ENCODE measurements at places on chromosomes 16 and 17.

DNA sequence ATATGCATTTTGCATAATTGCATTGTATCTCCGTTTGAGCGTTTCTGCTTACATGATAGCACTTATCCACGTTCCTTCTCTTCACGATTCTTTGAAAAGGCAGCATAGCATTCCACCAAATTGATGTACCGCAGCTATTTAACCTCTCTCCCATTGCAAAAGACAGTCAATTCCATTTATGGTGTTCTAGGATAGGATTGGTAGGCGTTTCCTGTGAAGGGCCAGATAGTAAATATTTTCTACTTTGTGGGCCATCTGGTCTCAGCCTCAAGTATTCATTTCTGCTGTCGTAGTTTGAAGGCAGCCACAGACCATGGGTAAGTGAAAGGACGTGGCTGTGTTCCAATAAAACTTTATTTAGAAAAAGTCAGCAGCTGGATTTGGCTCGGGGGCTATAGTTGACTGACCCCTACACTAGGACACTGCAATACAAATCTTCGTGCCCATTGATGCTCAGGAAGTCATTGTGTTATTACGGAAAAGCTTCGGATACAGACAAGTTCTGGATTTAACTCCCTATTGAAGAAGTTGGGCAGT, 10.1 kb downstream of the SNX29 start:
- no peak for DNase-seq

DNA sequence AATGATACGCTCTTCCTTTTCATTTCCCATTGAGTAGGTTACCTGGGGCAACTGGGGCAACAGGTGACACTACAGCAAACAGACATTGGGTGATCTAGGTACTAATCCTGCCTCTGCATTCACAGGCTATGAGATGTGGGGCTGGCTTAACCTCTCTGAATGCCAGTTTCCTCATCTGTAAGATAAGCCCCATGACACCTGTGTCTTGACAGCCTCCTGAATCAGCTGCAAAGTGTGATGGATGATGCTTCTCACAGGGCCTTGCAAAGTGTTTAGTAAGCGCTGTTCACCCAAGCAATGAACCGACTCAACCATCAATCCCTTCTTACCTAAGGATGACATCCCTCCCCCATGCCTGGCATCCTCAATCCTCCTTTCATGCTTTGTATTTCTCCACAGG, 322.8 kb downstream of the XYLT1 start:
- DNase-seq = no peak

GRCh38 chr16:66894948-66895688, 14.8 kb downstream of the PDP2 start:
- DNase-seq = peak; percentile 24

DNA sequence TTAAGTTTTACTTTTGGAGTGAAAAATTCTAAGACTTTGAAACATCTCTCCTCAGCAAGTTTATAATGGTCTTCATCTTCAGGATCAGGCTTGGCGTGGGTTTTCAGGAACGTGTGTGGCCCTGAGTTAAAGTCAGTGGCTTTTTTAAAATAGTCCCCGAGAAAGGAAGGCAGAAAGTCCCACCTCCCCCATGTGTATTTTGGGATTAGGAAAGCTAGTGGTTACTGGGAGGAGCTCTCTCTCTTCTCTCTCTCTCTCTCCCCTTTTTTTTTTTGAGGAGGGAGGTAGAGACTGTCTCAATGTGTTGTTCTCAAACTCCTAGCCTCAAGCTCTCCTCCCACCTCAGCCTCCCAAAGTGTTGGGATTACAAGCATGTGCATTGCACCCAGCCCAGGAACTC, 213.2 kb downstream of the IRX3 start:
- no peak for DNase-seq

- no peak for DNase-seq
Measured at GRCh38 chr16:29141586-29142324, 156.9 kb downstream of the LAT start.

DNA sequence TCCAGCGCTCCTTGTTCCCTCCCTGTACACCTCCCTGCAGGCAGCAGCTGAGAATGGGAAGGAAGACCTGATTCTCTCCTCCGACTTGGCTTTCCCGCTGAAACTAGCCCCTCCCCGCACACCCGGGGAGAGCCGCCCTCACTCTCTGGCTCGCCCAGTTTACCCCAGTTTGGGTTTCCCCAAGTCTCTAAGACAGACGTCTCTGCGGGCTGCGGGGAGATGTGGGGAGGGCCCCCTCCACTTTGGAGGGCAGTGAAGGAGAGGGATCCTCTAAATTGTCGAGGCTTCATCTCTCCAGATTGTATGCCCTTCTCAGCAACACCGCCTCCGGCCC, 797 bp downstream of the GRB7 start:
- peak; percentile 23 for DNase-seq

DNA sequence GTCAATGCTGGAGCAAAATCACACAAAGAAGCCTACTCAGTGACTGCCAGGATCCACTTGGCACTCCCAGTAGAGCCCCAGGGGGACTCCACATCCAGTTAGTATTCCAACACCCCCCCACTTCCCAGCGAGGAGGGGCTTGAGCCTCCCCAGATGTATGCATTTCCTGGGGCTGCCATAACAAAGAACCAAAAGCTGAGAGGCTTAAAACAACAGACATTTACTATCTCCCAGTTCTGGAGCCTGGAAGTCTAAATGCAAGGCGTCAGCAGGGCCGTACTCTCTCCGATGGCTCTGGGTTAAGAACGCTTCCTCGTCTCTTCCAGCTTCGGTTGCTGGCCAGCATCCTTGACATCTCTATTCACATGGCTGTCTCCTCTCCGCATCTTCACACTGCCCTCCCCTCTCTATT, 23.0 kb upstream of the GNA13 start:
- no peak for DNase-seq

GRCh38 chr16:2689968-2690801, 7.9 kb downstream of the KCTD5 start:
- DNase-seq = no peak

DNA sequence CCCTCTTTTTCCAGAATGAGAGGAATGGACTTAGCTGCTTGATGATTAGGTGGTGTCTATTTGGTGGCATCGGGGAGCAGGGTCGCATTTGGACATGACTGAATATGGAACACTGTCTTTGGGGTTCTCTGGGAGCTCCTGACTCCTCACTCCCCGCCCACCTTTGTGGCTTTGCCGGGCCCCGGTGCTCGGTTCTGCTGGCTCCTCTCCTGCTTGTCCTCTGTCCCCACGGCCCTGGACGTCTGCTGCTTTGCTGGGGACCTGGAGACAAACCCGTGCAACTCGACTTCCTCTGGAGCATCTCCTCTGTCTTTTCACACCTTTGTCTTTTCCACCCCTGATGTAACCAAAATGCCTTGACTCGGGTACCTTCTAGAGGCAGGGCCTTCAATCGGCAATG, 135.7 kb downstream of the IRX3 start:
- DNase-seq = no peak

DNA sequence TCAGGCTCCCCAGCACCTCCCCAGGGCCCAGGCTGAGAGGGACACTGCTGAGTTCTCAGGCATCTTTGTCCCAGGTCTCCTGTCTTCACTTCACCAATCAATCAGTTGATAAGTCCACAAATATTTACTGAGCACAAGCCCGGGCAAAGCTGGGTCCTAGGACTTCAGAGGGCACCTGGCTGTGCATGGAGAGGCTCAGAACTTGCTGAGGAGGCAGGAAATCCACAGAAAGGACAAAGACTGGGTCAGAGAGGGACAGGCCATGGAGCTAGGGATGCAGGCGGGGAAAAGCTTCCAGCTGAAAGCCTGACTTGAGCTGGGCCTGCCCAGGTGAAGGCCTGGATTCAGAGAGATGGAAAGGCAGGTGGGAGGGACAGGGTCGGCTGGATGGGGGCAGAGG, 33.2 kb upstream of the C1QL1 start:
- DNase-seq = no peak

DNA sequence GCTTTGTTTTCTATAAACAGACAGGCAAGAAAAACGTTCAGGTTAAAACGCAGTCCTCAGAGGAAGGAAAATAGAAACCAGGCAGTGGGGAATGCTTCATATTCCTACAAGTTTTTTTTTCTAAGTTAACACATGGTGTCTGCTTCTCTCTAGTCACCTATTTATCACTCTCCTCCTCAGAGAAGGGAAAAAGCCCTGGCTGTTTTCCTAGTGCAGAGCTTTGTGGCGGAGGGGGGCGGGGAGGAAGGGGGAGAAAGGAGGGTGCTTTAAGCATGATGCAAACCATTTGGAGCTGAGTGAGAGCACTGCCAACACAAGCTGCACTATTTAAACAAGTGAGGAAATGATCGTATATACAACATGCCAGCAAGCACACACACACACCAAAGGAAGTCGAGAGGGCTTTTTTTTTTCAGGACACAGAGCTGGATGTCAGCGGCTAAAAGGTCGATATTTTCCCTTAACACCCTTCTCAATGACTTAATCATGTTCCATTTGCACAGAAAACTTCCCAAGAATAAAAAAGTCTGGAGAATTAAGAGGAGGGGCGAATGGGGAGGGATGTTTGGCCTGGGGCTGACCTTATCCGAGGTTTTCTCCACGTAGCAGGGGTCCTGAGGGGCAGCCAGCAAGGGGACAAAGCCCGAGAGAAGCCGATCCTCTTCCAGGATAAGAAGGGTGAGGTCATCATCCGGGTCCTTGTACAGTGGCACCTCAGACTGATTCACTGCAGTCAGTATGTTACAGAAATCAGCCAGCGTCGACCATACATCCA, 117.4 kb downstream of the HIC1 start:
- DNase-seq = no peak

- no peak for DNase-seq
Measured at GRCh38 chr17:75135946-75136345, 4.4 kb upstream of the NT5C start.

DNA sequence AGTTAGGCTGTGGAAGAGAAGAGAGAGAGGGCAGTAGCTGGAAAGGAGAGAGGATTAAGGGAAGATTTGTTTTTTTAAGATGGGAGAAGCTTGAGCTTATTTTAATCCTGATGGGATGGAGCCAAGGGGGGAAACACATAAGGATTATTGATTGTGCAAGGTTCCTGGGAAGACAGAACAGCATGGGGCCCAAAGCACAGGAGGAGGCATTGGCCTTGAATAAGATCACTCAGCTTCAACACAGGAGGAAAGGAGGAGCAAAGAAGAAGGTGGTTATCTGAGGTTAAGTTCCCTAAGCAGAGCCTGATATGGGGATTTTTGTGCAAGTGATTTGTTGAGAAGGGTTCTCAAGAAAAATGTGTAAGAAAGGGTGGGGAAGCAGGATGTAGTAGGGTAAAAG, 169.8 kb downstream of the ABCC12 start:
- DNase-seq = no peak

- DNase-seq = no peak
Measured at GRCh38 chr17:38942696-38943334, 17.4 kb downstream of the LASP1NB start.

GRCh38 chr16:35737076-35737475, 2277.7 kb downstream of the TP53TG3F start:
- no peak for DNase-seq

GRCh38 chr17:36731811-36732210, 130.4 kb downstream of the MRM1 start:
- no peak for DNase-seq

DNA sequence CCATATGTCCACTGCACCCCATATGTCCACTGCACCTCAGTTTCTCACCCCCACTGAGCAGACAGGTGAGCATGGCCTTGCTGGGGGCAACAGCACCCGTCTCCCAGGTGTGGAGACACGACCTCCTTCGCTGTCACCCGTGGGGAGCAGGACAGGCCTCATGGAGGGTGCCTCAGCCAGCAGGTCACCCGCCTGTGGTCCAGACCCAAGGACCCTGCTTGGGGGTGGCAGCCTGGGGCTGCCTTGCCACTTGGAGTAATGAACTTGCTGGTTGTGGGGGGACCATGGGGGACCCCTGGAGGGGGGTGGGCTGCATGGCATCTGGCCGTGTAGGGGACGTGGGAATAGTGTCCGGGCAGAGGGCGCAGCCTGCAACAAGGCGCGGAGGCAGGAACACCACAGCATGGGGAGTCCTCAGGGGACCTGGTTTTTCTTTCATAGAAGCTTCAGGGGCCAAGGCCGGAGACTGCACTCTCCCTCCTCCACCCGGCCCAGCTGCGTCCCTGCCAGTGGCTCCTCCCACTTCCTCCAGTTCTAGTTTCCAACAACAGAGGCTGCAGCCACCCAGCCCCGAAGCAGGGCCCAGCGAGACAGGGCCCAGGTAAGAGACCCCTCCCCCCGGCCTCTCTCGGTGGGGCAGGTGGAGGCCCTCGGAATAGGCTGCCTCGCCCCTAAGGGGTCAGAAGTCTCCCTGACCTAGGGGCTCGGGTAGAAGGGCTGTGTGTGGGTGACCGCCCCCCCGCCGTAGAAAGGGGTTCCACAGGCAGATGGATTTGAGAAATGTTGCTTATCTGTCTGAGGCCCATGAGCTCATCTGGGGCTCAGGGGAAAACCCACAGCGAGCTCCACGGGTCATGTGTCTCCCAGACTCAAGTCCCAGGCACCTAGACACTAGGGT, at the start of gene NHLRC4:
Gene NHLRC4, plus strand, starts transcription at position 531 of the 898 bp plus-strand sequence. CDS start 1,043 bp downstream, outside the sequence.
- peak; percentile 35 for DNase-seq

DNA sequence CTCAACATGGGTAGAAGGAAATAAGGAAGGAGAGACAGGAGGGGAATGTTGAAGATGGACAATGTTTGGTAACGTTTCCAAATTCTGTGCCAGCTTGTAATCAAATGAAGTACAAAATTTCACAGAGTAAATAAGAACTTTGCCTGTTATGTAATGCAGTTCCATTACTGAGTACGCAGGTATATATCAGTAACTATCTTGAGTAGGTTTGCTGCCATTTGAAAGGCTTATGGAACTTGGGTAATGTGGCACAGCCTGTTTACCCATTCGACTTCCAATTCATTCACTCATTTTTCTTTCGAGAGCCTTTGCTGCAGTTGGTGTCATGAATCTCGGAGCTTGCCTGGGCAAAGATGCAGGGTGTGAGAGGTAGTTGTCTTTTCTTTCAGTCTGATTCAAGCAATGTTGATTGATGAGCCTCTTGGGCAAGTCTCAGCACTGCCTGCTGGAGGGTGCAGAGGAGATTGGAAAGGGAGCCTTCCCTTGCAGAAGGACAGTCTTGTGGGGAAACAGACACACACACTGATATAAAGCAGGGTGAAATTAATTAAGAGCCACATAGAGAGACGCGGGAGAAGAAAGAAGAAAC, 53.4 kb downstream of the ZNF18 start:
- no peak for DNase-seq

GRCh38 chr17:15944759-15945526, at the start of gene ADORA2B:
Gene ADORA2B, plus strand, starts transcription at chr17:15945130. Its CDS starts 119 bp downstream, at chr17:15945249.
- DNase-seq = peak; percentile 19

DNA sequence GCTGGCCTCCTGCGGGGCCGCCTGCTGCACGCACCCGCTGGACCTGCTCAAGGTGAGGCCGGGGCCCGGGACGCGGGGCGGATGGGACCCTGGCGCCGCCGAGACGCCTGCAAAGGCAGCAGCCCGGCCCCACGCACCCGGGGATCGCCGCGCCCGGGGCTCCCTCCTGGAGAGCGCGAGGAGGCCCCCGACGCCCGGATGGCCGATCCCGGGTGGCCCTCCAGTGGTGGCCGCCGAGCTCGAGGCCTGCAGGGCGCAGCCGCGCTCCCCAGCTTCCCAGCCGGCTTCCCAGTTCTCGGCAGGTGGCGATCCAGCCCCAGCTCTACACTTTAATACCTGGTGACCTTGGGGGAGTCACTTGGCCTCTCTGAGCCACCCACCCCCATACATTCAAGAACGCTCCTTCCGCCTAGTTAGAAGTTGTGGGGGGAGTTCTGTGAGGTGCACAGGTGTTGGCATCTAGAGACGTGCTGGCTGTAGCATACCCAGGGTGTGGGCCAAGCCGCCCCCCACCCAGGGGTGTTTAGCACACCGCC, 452 bp downstream of the SLC25A10 start:
- DNase-seq = no peak

- no peak for DNase-seq
Measured at GRCh38 chr16:27706866-27707685, 157.1 kb downstream of the KATNIP start.

Measured in activated T-cell treated with anti-CD3 and anti-CD28 coated beads for 1 hour (primary cell).